NCI-H1092 (cell line): ENCODE measurements at places on chromosomes 6 and 20.

- no peak for DNase-seq
Measured at GRCh38 chr6:74925683-74926082, 280.2 kb downstream of the COL12A1 start.

- no peak for DNase-seq
Measured at GRCh38 chr6:13702809-13703302, 8.8 kb downstream of the RANBP9 start.

DNA sequence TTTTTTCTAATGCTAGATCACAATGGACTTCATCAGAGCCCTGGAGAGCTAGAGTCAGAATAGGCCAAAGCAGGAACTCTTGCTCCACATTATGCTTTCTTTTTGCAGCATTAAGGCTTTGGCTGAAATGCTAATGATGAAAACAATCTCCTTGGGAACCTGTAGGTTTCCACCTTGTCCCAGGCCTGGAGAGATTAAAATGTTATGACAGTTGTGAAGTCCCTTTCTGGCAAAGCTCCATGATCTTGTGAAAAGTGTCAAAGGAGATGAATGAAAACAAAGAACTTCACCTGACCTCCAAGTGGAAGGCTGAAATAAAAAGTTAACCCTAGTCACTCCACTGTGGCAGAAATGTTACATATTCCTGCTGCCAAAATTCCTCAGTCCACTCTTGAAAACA lies 64.0 kb upstream of the LRRC1 start:
- DNase-seq, result no peak

- DNase-seq, result no peak
Measured at GRCh38 chr6:166636191-166636933, 9.3 kb upstream of the RPS6KA2 start.

DNA sequence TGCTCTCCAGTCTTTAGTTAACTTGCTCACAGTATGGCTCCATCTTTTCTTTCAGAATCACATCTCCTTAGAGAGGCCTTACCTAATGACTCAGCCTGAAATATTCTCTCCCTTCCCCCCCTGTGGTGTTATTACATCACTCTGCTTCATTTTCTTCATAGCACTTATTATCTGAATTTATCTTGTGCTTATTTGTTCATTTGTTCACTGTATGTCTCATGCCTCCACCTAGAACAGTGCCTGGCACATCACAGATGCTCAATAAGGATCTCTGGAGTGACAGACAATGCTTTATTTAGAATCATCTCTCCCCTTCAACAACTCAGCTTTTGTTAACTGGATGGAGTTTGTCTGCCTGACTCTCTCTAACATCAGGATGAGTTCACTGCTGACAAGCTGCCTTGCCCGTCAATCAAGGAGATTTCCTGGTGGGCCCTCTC lies 96.6 kb upstream of the MAN1A1 start:
- no peak for DNase-seq
